ENCODE measurements at places on chromosomes 1 and 21.

GRCh38 chr1:107954126-107954525 is 10.9 kb downstream of the VAV3 start:
- no peak for DNase-seq

GRCh38 chr21:46622226-46622625 is 13.2 kb upstream of the PRMT2 start:
- no peak for DNase-seq

DNA sequence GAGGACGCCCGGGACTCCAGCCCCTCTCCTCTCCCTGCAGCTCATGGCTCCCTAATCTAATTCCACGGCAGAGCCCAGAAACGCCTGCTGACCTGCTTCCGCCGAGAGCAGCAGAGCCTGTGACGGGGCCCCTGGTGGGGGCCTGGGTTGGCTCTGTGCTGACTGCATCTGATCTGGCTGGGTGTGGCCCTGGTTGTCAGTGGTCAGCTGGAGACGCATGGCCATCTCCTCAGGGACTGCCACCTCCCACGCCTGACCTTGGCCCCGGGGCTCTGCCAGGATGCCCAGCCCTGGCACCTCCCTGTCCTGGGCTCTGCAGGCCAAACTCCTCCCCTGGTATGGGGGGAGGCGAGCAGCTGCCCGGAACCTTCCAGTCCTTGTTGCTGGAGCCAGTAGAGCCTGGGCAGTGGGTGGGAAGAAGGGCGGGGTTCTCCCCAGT is 1.1 kb upstream of the PLCH2 start:
- no peak for DNase-seq

- DNase-seq: no peak
Measured at GRCh38 chr1:241235256-241235897, 121.6 kb downstream of the RGS7 start.

GRCh38 chr1:85109475-85109874 is 61.2 kb upstream of the MCOLN3 start:
- DNase-seq: no peak

GRCh38 chr21:45932922-45933502 is 48.6 kb upstream of the COL6A1 start:
- no peak for DNase-seq

GRCh38 chr1:16724718-16725438 is 15.4 kb upstream of the RNU1-4 start:
- no peak for DNase-seq

GRCh38 chr1:72482736-72483413 is 200.5 kb upstream of the NEGR1 start:
- no peak for DNase-seq

DNA sequence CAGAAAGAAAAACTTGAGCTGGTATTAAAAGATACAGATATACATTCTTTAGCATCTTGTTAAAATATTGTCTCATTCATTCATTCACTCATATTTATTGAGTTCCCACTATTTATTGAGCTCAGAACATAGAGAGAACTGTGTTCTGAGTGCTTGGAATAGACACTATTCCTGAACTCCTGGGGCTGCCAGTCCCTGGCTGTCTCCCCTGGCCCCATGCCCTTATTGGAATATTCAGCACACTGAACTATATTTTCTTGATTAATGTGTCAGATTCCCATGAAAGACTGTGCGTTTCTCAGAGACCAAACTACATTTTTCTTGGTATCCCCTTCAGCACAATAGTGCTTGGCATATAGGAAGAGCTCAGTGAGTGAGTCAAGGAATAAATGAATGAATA is 44.0 kb upstream of the DAB1 start:
- no peak for DNase-seq

DNA sequence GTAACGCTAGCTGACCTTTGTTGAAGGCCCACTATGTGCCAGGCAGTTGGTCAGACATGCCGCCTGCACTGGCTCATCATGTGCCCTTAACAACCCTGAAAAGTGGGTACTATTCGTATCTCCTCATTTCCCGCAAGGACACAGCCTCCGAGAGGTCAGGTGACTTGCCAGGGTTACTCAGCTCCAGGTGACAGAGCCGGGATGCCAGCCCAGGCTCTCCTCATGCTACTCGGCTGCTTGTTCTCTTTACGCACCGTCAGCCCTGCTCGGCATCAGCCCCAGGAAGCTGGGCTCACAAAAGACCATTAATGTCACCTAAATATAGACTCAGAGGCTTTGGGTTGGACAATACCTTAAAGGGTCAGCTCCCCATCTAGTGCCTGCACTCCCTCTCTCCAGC is 29.0 kb downstream of the GRHL3 start:
- DNase-seq: no peak

DNA sequence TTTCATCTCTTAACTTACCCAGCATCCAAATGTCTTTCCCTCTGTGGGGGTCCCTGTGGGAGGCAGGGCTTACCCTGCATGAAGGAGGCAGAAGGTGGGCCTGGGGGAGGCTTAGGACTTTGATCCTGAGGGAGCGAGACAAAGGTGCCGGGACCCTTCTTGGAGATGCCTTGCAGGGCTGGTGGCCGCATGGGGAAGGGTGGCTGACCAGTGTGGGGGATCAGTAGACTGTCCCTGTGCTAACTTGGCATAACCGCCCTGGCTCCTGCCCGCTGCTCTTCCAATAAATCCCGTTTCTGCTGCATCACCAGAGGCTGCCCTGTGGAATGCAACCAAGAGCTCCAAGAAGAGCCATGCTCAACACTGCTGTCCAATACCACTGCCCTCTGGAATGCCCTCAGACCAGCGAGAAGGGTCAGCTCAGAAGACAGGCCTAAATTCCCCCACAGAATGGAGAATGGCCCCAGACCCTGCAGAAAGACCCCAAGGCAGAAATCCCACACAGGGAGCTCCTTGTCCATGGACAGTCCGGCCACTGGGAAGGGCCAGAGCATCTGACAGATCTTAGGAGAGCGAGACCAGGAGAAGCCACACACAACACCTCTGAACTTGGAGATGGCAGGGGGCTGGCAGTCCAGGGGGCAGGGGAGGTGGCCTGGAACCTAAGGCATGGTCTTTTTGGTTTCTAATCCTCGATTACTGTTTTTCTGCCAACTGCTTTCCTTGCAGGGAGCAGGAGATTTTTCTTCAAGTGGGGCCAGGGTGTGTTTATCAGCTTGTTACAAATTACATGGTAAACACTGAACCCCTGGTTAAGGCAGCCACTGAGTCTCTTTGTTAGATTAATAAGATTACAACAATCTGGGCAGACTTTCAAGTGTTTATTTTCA is 46.7 kb upstream of the DMRTB1 start:
- no peak for DNase-seq

DNA sequence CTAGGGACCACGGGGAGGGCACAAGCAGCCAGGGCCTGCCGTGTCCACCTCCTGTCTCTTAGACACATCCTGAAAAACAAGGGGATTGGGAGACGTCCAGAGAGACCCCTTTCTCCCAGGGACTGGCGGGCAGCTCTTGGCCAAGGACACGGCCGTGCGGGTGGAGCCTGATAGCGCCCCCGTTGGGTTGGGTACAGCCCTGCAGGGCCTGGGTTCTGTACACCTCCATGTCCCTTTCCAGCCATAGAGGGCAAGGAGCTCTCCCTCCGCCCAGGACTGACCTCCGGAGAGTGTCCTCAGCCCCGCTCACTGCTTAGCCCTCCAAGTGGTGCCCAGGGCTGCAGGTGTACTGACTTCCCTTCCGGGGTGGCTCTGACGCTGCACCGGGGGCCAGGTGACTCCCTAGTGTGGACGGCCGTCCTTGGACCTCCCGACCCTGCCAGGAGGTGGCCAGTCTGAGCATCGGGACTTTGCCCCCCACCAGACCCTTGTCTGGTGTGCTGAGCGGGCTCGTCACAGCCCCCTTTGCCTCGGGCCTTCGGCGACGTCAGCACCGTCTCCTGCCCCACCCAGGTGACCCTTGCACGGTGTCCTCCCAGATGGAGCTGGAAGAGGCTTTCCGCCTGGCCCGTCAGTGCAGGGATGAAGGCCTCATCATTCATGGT is 5.8 kb downstream of the PRKCZ start:
- no peak for DNase-seq

DNA sequence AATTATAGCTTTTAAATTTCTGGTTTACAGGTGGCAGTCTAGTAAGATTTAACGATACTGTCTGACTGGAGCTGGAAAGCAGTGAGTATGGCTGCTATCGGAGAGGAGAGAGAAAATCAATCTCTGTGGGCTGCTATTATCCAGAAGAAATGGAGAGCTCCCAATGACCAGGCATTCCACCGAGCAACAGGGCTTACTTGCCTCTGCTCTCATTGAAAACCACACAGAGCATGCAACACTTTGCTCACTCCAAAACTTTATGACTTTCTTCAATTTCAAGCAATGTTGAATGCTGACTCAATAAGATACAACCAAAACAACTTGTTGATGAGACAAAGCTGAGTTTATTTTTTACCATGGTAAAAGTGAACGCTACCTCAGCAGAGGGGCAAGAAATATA is 337.0 kb upstream of the NCAM2 start:
- no peak for DNase-seq

DNA sequence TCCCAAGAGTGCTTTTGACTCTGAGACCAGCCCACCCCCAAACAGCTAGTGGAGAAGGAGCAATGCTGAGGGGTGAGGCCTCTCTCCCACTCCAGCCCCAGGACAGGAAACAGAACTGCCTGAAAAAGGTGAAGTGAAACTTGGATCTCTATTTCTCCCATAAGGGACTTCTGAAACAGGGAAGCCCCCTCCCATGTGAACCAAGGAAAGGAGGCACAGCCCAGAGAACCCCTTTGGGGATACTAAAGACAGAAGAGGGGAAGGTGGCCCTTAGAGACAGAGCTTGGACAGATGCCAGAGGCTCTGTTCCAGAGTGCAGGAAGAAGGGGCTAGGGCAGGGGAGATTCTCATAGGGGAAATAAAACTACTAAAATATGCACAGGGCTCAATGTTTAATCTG is 2.9 kb downstream of the TNFAIP8L2 start:
- no peak for DNase-seq

GRCh38 chr1:230792691-230793462 is 45.7 kb downstream of the CAPN9 start:
- no peak for DNase-seq

GRCh38 chr21:32597205-32597604 is 11.9 kb upstream of the TCP10L start:
- DNase-seq: no peak

- no peak for DNase-seq
Measured at GRCh38 chr21:31293986-31294385, 50.1 kb downstream of the TIAM1 start.

- DNase-seq: no peak
Measured at GRCh38 chr1:173202424-173203145, 4.5 kb downstream of the TNFSF4 start.

- DNase-seq: no peak
Measured at GRCh38 chr1:55447488-55447887, 232.3 kb upstream of the USP24 start.

GRCh38 chr1:6126521-6127067 is 53.5 kb downstream of the CHD5 start:
- no peak for DNase-seq

DNA sequence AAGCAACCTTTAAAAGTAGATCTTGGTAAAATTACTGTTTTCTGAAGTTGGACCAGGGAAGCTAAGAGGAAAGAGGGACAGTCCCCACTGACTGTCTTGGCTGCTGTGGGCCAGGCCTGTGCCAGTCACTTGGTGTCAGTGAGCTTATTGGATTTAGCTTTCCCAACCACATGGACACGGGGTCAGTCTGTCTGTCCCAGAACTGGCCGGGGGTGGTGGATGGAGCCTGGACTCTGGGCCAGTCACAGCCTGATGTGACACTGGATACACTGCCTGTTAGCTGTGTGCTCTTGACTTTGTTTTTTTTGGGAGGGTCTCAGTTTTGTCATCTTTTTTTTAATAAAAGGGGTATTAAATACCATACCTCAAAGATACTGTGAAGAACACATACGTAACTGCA is 96.7 kb downstream of the GALNT2 start:
- DNase-seq: no peak

DNA sequence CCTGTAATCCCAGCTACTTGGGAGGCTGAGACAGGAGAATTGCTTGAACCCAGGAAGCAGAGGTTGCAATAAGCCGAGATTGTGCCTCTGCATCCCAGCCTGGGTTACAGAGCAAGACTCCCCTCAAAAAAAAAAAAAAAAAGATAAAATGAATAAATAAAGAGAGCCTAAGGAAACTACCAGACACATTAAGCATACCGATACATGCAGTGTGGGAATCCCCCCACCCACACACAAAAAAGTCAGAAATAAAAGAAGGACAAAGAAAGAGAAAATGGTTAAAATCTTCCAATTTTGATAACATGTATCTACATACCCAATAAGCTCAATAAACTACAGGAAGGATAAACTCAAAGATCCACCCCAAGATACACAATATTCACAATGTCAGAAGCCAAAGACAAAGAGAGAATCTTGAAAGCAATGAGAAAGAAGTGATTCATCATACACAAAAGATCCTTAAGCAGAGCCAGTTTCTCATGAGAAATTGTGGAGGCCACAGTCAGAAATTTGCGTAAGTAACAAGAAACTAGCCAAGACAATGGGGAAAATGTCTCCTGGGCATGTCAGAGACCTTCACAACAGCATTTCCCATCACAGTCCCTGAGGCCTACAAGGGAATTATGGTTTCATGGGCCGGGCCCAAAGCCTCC is 1197.0 kb downstream of the AMY1C start:
- no peak for DNase-seq

- no peak for DNase-seq
Measured at GRCh38 chr1:232837087-232837486, 31.9 kb downstream of the MAP10 start.

- no peak for DNase-seq
Measured at GRCh38 chr1:26132128-26132833, 20.7 kb downstream of the PDIK1L start.

- no peak for DNase-seq
Measured at GRCh38 chr1:222123111-222123510, 381.2 kb upstream of the DUSP10 start.

DNA sequence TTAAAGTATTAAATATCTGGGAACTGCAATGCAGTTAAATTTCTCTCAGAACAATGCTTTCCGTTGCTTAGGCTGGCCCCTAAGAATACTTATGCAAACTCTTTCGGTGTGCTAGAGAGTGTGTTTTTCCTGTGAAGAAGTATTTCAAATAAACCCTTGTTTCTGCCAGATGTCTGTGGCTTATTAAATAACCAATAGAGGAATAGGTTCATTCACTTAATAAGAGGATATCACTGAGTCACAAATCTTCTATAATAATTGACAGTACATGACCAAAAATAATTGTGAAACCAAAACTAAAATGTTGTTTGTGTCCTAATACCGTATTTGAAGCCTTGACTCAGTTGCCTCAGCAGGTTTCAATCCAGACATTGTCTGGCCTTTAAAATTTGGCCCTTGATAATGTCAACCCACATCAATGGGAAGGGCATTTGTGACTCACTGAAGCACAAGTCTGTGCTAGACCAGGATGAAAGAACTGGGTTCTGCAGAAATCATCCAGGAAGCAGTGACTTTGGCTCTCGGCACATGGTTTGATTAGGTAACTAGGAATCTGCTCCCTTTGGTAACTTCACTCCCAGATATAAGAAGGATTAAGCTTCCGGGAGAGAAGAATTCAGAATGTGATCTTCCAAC is 104.2 kb upstream of the BARHL2 start:
- no peak for DNase-seq

DNA sequence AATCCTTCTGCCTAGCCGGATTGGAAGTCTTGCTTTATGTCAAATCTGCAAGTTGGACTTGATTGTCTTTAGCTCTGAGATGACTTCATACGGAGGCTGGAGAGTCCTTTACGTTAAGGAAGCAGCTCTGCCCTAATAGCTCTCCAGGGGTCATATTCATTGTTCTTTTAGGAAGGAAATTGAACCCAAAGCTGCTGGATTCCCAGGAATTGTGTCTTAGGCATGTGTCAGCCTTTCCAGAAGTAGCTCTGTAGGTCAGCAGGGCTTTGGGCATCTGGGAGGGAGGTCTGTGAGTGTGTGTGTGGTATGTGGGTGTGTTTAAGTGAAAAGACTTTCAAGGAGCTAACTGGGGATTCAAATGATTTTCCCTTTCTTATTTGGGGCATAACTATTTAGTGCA is 82.4 kb downstream of the ABCA4 start:
- DNase-seq: no peak
